ENCODE measurements at places on chromosomes 13 and 19. TPM values are rescaled to one million over a fixed set of nuclear protein-coding genes. Genes with fewer than 3 reads are reported as not detected.

The IFI30 gene
- total RNA-seq = 2.3 TPM

The KCNN1 gene
- not detected for total RNA-seq

The MBD3L3 gene
- not detected for total RNA-seq

The C13orf42 gene
- not detected for total RNA-seq

The PRTN3 gene
- total RNA-seq = not detected

The MAMSTR gene
- 0.18 TPM for total RNA-seq

The FPR3 gene
- total RNA-seq = not detected

The ATP8B3 gene
- total RNA-seq = 1.6 TPM

The NKPD1 gene
- total RNA-seq = under 0.01 TPM

The SPINT2 gene
- total RNA-seq = 0.28 TPM

The ZSCAN4 gene
- not detected for total RNA-seq

DNA sequence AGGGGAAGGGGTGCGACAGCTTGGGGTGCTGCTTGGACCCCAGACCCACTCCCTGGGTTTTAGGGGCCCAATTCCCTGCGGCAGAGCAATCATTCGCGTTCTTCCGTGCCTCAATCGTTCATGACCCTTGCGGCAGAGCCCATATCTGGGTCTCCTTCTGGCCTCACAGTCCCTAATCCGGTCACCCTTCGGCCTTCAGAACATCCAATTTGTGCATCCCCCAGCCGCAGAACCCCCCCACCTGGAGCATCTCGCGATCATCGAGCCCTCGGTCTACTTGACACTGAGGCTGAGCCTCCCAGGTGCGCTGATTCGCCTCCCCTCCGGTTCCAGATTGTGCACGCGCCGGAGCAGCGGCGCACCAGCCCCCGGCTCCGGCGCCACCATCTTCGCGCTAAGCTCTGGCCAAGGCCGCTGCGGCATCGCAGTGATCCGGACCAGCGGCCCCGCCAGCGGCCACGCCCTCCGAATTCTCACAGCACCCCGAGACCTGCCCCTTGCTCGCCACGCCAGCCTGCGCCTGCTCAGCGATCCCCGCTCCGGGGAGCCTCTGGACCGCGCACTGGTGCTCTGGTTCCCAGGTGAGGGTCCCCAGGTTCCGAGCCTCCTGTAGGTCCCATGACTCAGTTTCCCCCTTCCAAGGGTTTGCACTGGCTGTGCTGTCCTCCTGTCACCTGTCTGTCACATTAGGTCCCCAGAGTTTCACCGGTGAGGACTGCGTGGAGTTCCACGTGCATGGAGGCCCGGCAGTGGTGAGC lies 501 bp downstream of the GTPBP3 start:
- H3K36me3 ChIP-seq = peaks cover 5% of the 10 kb centered on the region
- peaks cover 8% of the 10 kb centered on the region for H3K4me1 ChIP-seq
- peak overlapping the region; percentile 73 for H3K4me3 ChIP-seq
- peak overlapping the region; percentile 45 for H3K27ac ChIP-seq
- H3K27me3 ChIP-seq = no peaks in the 10 kb centered on the region

GRCh38 chr19:33705090-33705847 lies 83.5 kb downstream of the CHST8 start:
- H3K36me3 ChIP-seq = no peaks in the 10 kb centered on the region
- H3K27ac ChIP-seq = no peak overlapping the region
- no peaks in the 10 kb centered on the region for H3K27me3 ChIP-seq
- DNase-seq = no peak
- no peaks in the 10 kb centered on the region for H3K4me1 ChIP-seq

GRCh38 chr13:79999601-80000000 lies 341.3 kb downstream of the SPRY2 start:
- peaks cover 8% of the 10 kb centered on the region for H3K4me1 ChIP-seq
- no peak overlapping the region for H3K27ac ChIP-seq
- H3K36me3 ChIP-seq = no peaks in the 10 kb centered on the region
- H3K4me3 ChIP-seq = no peak overlapping the region

DNA sequence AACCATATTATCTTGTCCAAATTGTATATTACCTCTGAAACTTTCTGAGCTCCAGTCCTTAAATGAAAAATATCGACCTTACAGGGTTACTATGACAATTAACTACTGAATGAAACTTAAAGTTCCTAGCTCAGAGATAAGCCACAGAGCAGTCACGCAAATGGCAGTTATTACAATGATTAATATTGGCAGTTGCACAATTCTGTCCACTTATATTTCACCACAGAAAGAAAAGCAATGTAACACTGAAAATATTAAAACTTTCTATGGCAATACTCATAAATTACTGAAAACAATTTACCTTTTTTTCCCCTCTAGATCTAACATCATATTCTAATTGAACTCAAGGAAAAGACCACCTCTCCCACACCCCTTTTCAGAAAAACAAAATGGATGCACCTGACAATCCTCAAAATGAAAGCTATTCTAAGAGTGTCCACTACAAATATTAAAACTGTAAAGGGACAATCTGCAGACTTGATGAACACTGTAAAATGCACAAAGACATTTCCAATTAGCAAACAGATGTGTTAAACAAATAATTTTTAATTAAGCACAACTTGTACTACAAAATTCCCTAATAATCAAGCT lies 14.6 kb downstream of the LNX2 start:
- H3K27ac ChIP-seq = no peak overlapping the region
- H3K4me1 ChIP-seq = no peaks in the 10 kb centered on the region
- H3K27me3 ChIP-seq = no peaks in the 10 kb centered on the region
- H3K4me3 ChIP-seq = no peak overlapping the region
- no peaks in the 10 kb centered on the region for H3K36me3 ChIP-seq

GRCh38 chr13:60170414-60170813 lies 6.7 kb upstream of the DIAPH3 start:
- H3K4me3 ChIP-seq = no peak overlapping the region
- 0 out of 2 replicates have a peak, but pooled peaks cover 2% of the 10 kb centered on the region for H3K27me3 ChIP-seq
- no peak overlapping the region for H3K27ac ChIP-seq
- no peaks in the 10 kb centered on the region for H3K36me3 ChIP-seq
- no peak for DNase-seq
- peaks cover under 1% of the 10 kb centered on the region for H3K4me1 ChIP-seq

DNA sequence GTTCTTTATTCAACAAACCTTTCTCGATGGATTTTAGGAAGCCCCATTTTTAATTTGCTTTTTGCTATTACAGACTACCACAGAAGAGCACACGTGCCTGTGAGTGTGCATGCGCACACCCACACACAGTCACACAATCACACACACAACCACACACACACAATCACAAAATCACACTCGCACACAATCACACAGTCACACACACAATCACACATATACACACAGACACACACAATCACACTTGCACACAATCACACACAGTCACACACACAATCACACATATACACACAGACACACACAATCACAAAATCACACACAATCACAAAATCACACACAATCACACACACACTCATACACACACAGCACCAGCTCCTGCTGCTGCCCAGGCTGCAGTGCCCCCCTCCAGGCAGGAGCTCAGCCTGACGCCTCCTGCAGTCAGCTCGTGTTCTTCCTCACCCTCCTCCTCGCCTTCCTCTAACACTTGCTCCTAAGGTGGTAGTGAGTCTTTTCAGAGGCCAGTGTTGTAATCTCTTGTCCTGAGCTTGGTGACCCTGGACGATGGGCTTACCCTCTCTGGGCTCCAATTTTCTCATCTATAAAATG lies 125.0 kb upstream of the SOX1 start:
- no peaks in the 10 kb centered on the region for H3K27me3 ChIP-seq
- no peaks in the 10 kb centered on the region for H3K36me3 ChIP-seq
- DNase-seq = no peak
- H3K4me3 ChIP-seq = no peak overlapping the region
- no peaks in the 10 kb centered on the region for H3K4me1 ChIP-seq

- H3K4me1 ChIP-seq = no peaks in the 10 kb centered on the region
- DNase-seq = no peak
- no peaks in the 10 kb centered on the region for H3K27me3 ChIP-seq
- no peaks in the 10 kb centered on the region for H3K36me3 ChIP-seq
Observed at GRCh38 chr13:74835579-74835978, 646.4 kb downstream of the TBC1D4 start.

GRCh38 chr19:45050036-45050435 lies 11.2 kb downstream of the CLASRP start:
- H3K27ac ChIP-seq = no peak overlapping the region
- H3K4me3 ChIP-seq = no peak overlapping the region
- peaks cover 2% of the 10 kb centered on the region for H3K4me1 ChIP-seq
- peaks cover 44% of the 10 kb centered on the region for H3K36me3 ChIP-seq

- peaks cover 5% of the 10 kb centered on the region for H3K27me3 ChIP-seq
- H3K27ac ChIP-seq = no peak overlapping the region
- H3K4me1 ChIP-seq = no peaks in the 10 kb centered on the region
- H3K36me3 ChIP-seq = no peaks in the 10 kb centered on the region
Observed at GRCh38 chr13:107974409-107974808, 240.9 kb downstream of the LIG4 start.

DNA sequence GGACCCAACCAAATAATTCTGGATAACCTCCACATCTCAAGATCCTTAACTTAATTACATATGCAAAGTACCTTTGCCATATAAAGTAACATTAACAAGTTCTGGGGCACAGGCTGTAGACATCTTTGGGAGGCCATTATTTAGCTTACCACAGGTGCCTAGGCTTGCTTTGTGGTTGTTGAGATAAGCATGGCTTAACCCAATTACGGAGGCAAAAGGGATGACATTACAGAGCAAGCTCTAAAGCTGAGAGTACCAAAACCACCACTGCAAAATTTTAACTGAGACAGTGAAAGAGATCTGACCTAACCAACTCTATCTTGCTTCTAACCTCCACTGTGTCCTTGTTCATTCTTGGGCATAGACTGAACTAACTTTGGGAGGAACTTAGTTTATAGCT lies 502.9 kb upstream of the ATXN8OS start:
- no peak overlapping the region for H3K4me3 ChIP-seq
- H3K4me1 ChIP-seq = no peaks in the 10 kb centered on the region
- no peaks in the 10 kb centered on the region for H3K36me3 ChIP-seq
- DNase-seq = no peak
- no peak overlapping the region for H3K27ac ChIP-seq
